SW480 (cell line): ENCODE measurements at places on chromosomes 6 and 20.

DNA sequence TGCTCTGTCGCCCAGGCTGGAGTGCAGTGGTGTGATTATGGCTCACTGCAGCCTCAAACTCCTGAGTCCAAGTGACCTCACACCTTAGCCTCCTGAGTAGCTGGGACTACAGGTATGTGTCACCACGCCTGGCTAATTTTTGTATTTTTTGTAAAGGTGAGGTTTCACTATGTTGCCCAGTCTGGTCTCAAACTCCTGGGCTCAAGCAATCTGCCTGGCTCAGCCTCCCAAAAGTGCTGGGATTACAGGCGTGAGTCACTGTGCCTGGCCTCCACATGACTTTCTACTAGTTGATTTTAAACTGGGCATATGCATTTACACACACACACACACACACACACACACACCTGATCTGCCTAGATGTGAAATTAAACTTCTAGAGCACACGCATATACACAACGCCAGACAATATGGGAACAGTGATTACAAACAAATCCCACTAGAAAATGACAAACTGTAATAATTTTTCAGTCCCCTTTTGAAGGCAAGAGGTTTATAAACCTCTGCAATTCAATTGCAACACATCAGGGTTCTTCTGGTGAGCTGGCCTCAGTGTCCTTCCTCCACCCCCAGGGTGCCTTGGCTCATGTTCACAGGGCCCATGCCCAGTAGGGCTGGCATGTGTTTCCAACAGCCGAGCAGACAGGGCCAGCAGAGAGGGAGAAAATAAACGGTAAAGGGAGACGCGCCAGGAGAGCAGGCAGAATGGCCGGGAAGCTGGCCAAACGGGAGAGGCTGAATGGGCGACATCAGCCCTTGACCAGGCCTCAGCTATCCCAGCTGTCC lies 31.2 kb downstream of the PARD6B start:
- DNase-seq: no peak

DNA sequence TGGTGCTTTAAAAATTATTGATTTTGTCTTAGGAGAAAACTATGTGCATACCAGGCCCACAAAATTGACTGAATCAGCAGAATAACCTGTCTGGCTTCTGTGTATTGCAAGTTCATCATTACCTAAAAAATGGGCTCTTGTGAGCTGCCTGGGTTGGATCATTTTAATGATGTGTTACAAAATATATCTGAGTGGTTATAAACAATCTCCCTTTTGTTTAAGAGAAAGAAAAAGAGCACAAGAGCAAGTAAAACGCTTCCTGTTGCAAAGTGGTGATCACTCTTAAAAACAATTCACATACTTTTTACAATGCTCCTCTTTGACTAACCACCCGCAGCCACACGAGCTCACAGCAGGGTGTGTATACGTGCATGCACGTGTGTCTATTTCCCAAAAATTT lies 335.1 kb downstream of the HDGFL1 start:
- DNase-seq: no peak

DNA sequence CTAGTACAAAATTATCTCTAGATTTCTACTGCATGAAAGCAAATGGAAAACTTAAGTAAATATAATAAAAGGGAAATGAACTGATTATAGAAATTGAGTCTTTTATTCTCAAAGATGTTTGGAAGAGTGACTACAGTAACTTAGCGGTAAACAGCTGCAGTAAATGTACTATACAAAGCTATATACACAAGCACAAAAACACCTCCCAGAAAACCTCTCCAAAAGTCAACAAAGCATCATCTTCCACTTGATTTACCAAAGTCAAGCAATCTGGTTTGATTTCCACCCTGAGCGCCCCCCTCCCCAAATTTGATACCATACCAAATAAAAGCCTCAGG lies 142.1 kb upstream of the SHLD1 start:
- DNase-seq: no peak

DNA sequence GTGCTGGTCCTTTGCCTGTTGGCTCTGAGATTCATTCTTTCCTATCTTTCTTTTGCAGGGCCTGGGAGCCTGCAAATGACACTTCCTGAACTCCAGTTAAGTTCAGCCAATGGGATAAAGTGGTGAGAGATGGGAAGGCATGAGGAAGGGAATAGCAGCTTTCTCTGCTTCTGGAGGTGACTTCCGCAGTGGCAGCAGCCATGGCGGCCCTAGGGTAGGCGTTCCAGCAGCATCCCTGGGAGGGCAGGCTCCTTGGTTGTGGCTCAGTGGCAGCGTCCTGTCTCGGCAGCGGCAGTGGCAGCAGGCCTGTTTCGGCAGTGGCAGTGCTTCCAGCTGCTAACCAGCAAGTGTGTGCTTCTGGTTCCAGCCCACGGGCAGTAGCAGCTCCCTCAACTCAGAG lies 7.3 kb upstream of the MDFI start:
- no peak for DNase-seq
